ENCODE measurements at places on chromosomes 13 and 19. TPM values are rescaled to one million over a fixed set of nuclear protein-coding genes. Genes with fewer than 3 reads are reported as not detected.

- peaks cover 25% of the 10 kb centered on the region for H3K4me1 ChIP-seq
- DNase-seq = no peak
- H3K36me3 ChIP-seq = peaks cover 4% of the 10 kb centered on the region
- no peak overlapping the region for H3K27ac ChIP-seq
- no peak overlapping the region for H3K4me3 ChIP-seq
These were observed 60.3 kb upstream of the STARD13 start for GRCh38 chr13:33345842-33346241.

DNA sequence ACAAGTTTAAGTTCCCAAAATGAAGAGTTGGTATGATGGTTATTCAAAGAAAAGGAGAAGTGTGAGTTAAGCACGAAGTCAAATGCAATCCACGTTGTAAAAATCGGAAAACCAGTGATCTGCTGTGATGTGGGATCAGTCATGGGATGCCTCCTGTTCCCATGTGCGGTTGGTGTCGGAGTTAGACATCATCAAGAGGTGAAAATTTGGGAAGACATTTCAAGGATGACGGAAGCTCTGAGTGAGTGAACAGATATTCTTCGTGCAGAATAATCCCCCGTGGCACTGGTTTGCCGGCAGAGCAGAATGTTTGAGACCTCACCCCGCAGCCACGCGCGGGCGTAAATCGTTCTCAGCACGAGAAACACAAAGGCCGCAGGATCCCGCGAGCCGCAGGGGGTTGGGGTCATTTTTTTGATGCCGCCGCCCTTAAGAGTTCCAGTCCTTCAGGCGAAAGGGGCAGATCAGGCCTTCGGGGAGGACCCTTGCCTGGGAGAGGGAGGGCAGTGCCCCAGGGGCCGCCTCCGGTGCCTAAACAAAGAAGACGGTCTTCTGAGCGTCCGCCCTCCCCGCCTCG, 13.7 kb upstream of the SOX1 start:
- H3K36me3 ChIP-seq = no peaks in the 10 kb centered on the region
- DNase-seq = peak; percentile 42
- H3K27ac ChIP-seq = no peak overlapping the region
- no peaks in the 10 kb centered on the region for H3K4me1 ChIP-seq
- peaks cover 82% of the 10 kb centered on the region for H3K27me3 ChIP-seq

- no peaks in the 10 kb centered on the region for H3K4me1 ChIP-seq
- no peak overlapping the region for H3K27ac ChIP-seq
- DNase-seq = no peak
- H3K27me3 ChIP-seq = no peaks in the 10 kb centered on the region
- no peaks in the 10 kb centered on the region for H3K36me3 ChIP-seq
These were observed 1544.6 kb downstream of the OLFM4 start for GRCh38 chr13:54573186-54573585.

DNA sequence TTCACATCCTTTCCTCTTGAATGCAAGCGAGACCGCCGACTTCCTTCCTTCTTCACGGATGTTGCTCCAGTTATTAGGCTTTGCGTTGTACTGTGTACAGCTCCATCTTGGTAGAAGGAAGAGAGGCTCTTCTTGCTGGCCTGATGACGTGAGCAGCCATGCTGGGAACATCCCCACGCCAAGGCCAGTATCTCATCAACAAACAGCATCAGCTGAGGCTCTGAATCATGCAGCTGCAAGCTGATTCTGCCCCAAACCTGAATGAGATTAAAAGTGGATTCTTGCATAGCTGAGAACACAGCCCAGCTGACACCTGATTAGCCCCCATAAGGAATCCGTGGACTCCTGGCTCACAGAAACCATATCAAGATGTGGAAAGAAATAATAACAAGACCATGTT, 809.6 kb downstream of the EFNB2 start:
- H3K36me3 ChIP-seq = no peaks in the 10 kb centered on the region
- H3K4me1 ChIP-seq = no peaks in the 10 kb centered on the region
- DNase-seq = no peak
- no peak overlapping the region for H3K4me3 ChIP-seq

GRCh38 chr19:39296055-39296645, at the start of gene IFNL1:
Gene IFNL1 (plus strand): TSS chr19:39296407. CDS start chr19:39296422, 15 bp downstream.
- H3K4me3 ChIP-seq = no peak within 1 kb of the TSS
- H3K4me1 ChIP-seq = no peaks in the 10 kb centered on the region
- H3K27me3 ChIP-seq = peaks cover 24% of the 10 kb centered on the region

The LILRB3 gene
- total RNA-seq = not detected

- no peak overlapping the region for H3K27ac ChIP-seq
- H3K36me3 ChIP-seq = no peaks in the 10 kb centered on the region
- H3K27me3 ChIP-seq = peaks cover 5% of the 10 kb centered on the region
These were observed 1.2 kb upstream of the PALM3 start for GRCh38 chr19:14063105-14063504.

The EDNRB gene
- total RNA-seq = not detected

GRCh38 chr19:5951338-5951861, 26.5 kb downstream of the RANBP3 start:
- H3K4me3 ChIP-seq = no peak overlapping the region
- no peak for DNase-seq
- peaks cover 37% of the 10 kb centered on the region for H3K36me3 ChIP-seq
- H3K27ac ChIP-seq = no peak overlapping the region
- no peaks in the 10 kb centered on the region for H3K27me3 ChIP-seq

- no peaks in the 10 kb centered on the region for H3K4me1 ChIP-seq
- no peaks in the 10 kb centered on the region for H3K36me3 ChIP-seq
- H3K27me3 ChIP-seq = peaks cover 4% of the 10 kb centered on the region
- no peak for DNase-seq
- no peak overlapping the region for H3K27ac ChIP-seq
- no peak overlapping the region for H3K4me3 ChIP-seq
These were observed 2.2 kb upstream of the LYPD5 start for GRCh38 chr19:43804432-43804831.

GRCh38 chr19:54477650-54478049, 4.6 kb upstream of the CDC42EP5 start:
- no peak overlapping the region for H3K27ac ChIP-seq
- peaks cover 12% of the 10 kb centered on the region for H3K4me1 ChIP-seq
- no peaks in the 10 kb centered on the region for H3K36me3 ChIP-seq
- DNase-seq = no peak

GRCh38 chr13:80400865-80401426, 60.0 kb upstream of the SPRY2 start:
- no peaks in the 10 kb centered on the region for H3K27me3 ChIP-seq
- no peak overlapping the region for H3K4me3 ChIP-seq
- no peaks in the 10 kb centered on the region for H3K36me3 ChIP-seq

The ZBTB45 gene
- 4.7 TPM for total RNA-seq

The ABCC4 gene
- total RNA-seq = 12.9 TPM

- H3K27me3 ChIP-seq = no peaks in the 10 kb centered on the region
- H3K4me1 ChIP-seq = no peaks in the 10 kb centered on the region
- H3K36me3 ChIP-seq = peaks cover 80% of the 10 kb centered on the region
- DNase-seq = no peak
- no peak overlapping the region for H3K4me3 ChIP-seq
These were observed 6.9 kb upstream of the OVOL3 start for GRCh38 chr19:36103842-36104552.

The MICU2 gene
- total RNA-seq = 69.7 TPM

The LRRC25 gene
- not detected for total RNA-seq

GRCh38 chr19:33434886-33435705, 61.6 kb downstream of the CEBPG start:
- no peak overlapping the region for H3K27ac ChIP-seq
- no peak overlapping the region for H3K4me3 ChIP-seq
- H3K36me3 ChIP-seq = no peaks in the 10 kb centered on the region
- peaks cover 13% of the 10 kb centered on the region for H3K4me1 ChIP-seq
- DNase-seq = no peak
- no peaks in the 10 kb centered on the region for H3K27me3 ChIP-seq

- H3K27me3 ChIP-seq = peaks cover 14% of the 10 kb centered on the region
- no peak overlapping the region for H3K4me3 ChIP-seq
- H3K27ac ChIP-seq = no peak overlapping the region
- DNase-seq = no peak
- no peaks in the 10 kb centered on the region for H3K4me1 ChIP-seq
These were observed 216.2 kb downstream of the IRS2 start for GRCh38 chr13:109569958-109570711.

GRCh38 chr19:29010276-29010675, 202.7 kb downstream of the UQCRFS1 start:
- H3K27ac ChIP-seq = no peak overlapping the region
- H3K27me3 ChIP-seq = no peaks in the 10 kb centered on the region
- no peak for DNase-seq
- no peaks in the 10 kb centered on the region for H3K4me1 ChIP-seq
- H3K4me3 ChIP-seq = no peak overlapping the region

DNA sequence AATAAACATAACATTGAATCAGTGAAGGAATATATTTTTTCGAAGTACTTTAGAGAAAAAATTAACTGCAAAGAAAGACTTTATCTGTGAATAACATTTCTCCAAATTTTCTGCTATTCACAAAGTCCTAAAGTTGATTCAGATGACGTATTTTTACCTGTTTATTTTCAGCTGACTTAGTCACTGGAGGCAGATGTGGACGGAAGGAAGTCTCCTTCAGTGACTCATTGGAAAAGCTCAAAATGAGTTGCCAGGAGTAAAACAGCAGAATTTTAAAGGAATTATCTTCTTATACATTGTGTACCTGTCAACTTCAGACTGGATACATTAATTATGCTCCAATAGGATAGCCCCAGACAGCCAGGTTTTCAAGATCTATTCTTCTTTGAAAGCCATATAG, 679.3 kb upstream of the GPC6 start:
- H3K36me3 ChIP-seq = no peaks in the 10 kb centered on the region
- no peak for DNase-seq
- H3K4me1 ChIP-seq = no peaks in the 10 kb centered on the region

DNA sequence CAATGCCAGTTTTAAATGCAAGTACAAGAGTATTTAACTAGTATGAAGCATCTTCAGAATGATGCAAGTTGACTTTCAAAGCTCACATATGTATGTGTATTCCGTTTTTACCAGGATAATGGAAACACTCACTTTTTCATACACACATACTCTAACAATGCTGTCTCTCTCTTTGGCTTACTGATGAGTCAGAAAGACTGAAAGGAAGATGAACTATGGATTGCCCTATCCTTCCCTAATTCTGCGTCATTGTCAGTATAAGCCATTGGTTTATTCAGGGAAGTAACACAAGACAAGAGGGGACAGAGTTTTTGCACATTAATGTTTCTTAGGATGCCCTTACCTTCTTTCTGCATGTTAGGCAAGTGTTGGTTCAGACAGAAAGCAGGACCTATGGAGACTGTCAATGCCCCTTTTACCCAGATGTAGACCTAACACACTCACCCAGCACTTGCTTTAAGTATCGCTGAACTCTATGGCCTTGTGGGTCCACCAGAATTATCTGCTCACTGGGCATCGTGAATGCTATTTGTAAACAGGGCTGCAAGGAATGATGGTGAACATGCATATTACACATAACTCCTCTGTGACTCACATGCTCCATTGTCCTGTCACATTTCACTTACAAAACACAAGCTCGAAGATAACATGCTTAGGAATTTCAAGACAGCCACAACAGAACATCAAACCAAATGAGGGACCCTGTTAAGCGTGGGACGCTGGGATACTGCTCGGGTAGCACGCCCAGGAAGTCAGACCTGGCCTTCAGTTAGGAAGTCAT, 10.0 kb upstream of the OXGR1 start:
- peak; percentile 82 for DNase-seq
- H3K4me3 ChIP-seq = no peak overlapping the region
- H3K36me3 ChIP-seq = no peaks in the 10 kb centered on the region
- H3K27ac ChIP-seq = peak overlapping the region; percentile 82

The ZNF835 gene
- not detected for total RNA-seq

DNA sequence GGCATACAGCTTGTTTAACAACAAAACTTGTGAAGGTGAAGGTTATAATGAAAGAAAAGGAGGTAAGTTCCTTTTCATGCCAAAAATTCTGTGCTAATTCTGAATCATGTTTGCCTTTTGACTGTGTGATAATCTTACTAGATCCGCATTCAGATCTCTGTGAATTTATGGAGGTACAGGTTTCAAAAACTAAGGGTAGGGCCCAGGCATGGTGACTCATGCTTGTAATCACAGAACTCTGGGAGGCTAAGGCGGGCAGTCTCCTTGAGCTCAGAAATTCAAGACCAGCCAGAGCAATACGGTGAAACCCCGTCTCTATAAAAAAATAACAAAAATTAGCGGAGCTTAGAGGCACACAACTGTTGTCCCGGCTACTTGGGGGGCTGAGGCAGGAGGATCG, 45.9 kb downstream of the PCDH9 start:
- H3K4me3 ChIP-seq = no peak overlapping the region
- no peaks in the 10 kb centered on the region for H3K27me3 ChIP-seq
- DNase-seq = no peak
- no peak overlapping the region for H3K27ac ChIP-seq
- H3K4me1 ChIP-seq = no peaks in the 10 kb centered on the region
